ENCODE measurements at places on chromosomes 4 and X.

- DNase-seq, result no peak
These were observed 217.7 kb upstream of the CENPE start for GRCh38 chr4:103415801-103416200.

DNA sequence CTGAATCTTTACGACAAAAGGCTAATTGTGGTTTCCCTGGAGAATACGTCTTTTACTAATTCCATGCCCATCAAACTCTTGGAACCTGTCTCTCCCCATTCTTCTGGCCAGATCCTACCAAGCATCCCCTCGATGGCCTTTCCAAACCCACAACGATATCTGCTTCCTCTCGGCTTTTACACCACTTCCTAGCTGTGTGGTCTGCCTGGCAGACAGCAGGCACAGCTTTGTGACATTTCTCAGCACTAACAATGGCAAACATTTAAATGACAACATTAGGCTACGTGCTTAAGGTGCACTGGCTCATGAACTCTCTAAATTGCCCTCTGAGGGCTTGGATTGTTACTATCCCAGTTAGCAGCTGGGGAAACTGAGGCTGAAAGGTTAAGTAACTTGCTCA lies 141.0 kb downstream of the NSUN7 start:
- no peak for DNase-seq

DNA sequence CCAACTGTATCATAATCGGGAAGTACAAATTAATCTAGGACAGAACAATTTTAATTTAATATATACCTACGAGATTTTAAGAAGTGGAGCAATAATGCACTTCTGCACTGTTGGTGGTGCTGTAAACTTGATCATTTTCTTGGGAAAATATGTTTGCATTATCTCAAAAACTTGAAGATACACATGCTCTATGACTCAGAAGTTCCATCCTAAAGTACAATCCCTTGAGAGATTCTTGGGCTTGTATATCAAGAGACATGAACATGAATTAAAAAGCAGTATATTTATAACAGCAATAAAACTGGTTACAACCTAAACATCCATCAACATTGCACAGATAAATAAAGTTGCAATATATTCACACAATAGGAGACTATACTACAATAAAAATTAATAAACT lies 168.8 kb downstream of the CLCN4 start:
- DNase-seq, result no peak

- DNase-seq, result no peak
These were observed 569.1 kb upstream of the GRID2 start for GRCh38 chr4:91734682-91735081.

DNA sequence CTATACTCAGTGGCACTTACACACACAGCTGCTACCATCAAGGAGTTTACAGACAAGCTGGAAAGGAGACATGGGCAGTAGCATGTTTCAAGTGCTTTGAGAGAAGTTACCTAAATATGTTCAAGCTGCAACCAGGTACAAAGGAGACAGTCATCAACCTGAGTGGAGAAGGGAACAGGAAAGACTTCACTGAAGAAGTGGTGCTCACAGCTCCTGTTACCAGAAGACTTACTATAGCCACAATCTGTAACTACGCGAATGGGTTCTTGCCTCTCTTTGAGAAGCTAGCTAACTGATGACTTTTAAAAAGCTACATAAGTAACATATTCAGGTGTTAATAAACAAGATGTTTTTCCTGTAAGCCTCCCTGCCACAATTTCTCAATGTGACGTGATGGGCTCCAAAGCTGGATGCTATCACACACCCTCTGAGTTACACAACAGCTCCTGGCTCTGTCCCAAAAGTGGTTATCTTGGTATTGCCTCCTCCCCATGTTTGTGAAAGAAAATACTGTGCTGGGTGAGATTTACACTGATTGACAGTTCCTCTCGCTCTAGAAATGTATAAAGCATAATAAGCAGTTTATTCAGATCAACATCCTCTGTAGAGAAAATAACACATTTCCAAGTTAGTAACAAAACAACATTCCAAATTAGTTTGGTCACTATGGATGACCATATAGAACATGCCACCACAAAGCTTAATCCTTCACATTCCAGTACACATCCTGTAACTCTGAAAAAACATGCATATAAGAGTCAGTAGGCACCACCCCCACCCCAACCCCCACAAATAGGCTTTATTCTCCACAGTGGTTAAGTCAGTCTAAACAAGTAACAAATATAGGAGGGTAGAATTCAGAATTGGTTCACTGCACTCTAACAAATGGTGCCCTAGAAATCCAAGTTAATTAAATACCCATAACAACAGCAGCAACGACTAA lies 81.8 kb downstream of the FRYL start:
- no peak for DNase-seq

GRCh38 chr4:147160908-147161513 lies 215.3 kb upstream of the TTC29 start:
- peak; percentile 33 for DNase-seq

DNA sequence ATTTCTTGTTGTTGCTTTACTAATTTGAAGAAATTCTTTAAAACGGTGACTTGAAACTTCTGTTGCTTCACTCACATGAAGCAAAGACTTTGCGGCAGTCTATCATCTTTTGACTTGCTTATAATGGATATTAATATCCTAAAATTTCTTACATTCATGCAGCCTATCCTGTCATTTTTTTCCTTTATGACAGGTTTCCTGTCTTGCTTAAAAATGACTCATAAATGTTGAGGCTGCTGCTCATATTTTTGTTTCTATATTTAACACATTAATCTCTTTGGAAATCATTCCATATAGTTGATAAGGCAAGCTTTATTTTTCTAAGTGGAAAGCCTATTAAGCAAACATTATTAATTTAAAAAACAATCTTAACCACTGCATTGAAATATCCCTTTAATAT lies 176.6 kb upstream of the GALNTL6 start:
- no peak for DNase-seq

DNA sequence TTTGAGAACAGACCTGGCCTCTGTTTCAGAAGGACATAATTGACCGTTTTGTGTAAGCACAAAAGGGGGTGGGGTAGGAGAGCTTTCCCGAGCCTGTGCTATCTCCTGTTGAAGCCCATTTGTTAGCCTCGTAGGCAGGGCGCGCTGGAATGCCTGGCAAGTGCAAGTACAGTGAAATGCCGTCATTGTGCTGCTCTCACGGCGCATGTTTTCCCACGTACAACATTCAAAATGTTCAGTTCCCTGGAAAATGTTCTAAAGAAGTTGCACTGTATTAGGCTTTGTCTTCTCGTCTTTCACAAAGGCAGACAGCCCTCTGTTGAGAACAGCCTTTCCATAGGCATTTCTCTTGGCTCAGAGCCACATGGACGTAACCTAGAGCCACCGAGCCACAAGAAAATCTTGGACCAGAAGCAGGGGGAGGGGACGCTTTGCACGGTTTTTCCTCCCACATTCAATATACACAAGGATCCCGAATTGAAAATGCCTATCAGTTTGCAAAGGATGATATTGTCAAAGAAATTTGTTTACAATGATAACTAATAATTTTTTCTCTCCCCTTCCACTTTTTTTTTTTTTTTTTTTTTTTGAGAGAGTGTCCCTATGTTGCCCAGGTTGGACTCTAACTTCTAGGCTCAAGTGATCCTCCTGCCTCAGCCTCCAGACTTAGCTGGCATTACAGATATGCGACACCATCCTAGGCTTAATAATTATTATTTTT lies 54.6 kb upstream of the RAPGEF2 start:
- peak; percentile 3 for DNase-seq

DNA sequence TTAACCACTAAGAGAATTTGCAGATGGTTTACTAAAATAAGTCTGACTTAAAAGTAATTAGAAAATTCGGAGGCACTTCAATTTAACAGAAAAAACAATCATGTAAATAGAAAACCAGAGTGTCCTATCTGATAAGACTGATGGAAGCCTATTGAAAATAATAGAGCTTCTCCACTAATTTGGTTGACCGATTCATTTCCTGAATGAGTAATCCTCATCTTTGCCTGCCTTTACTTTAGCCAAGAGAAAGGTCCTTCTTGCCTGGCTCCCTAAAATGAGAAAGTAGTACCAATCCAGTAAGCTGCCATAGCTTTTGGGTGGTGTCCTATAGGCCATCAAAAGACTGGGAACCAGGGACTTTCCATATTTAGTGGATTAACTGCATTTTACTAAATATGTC lies 48.4 kb downstream of the KCNIP4 start:
- no peak for DNase-seq

DNA sequence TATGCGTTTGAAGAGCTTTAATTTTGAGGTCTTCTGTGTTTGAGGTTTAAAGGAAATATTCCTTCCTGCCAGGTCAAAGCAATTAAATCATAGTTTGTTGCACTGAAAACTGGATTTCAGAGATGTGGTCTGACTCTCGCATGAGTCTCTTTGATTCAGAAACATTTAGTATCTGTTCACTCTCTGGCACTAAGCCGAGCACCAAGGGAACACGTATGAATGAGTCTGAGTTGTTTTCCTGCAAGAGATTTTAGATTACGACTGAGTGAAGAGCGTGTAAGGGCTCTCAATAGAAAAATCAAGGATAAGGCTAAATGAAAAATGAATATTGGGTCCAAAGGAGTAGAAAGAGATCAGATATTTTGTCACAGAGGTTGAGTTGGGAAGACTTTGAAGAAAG lies 875.4 kb upstream of the PRKX start:
- DNase-seq, result no peak

GRCh38 chr4:120096508-120097297 lies 30.1 kb upstream of the MAD2L1 start:
- no peak for DNase-seq

DNA sequence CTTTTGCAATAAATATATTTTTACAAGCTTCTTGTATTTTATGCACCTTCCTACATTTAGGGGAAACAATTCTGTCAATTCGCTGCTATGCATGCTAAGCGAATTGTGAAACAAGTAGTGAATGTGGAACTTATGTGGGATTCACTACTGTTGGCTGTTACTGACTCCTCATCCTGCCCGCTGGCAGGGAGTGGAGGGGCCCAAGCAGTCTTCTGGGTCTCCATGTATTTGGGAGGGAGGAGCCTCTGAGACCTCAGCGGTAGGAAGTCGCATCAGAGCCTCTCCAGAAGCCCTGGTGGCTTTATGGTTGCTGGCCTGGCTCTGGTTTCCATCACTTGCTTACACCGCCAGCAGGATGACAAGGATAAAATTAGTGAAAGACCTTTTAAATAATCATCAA lies 3.7 kb upstream of the SETD7 start:
- DNase-seq, result no peak

- DNase-seq, result no peak
These were observed 12.9 kb downstream of the TLR10 start for GRCh38 chr4:38769857-38770256.

- no peak for DNase-seq
These were observed 84.4 kb downstream of the APBB2 start for GRCh38 chr4:41129936-41130440.

DNA sequence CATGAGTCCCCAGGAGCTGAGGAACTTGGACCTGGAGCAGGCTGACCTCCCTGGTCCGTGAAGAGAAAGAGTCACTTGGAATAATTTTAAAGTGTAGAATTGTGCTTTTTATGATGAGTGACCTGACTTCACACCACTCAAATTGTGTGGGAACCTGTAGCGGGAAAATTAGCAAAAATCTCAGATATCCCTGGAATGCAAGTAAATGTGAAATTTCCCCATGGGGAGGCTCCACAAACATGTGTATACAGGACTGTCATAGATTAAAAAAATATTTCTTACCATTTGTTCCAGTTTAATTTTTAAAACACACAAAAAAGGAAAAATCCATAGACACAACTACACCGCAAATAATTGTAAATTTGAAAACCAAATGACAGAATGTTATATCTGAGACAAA lies 1079.6 kb upstream of the PABPC4L start:
- no peak for DNase-seq

DNA sequence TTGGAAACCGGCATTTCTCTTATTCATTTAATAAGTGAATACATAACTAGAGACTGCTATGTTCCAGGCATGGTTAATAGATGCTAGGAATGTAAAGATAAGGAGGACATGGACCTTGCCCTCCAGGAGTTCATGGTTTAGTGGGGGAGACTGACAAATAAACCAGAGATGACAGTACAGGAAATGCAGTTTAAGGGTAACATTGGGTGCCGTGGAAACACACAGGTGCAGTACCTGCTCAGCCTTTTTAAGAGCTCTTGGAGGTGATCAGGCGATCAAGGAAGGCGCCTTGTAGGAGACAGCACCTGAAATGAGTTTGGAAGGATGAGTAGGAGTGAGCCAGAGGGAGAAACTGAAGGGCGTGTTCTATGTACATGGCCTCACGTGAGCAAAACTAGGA lies 145.8 kb downstream of the AASDH start:
- DNase-seq, result no peak

DNA sequence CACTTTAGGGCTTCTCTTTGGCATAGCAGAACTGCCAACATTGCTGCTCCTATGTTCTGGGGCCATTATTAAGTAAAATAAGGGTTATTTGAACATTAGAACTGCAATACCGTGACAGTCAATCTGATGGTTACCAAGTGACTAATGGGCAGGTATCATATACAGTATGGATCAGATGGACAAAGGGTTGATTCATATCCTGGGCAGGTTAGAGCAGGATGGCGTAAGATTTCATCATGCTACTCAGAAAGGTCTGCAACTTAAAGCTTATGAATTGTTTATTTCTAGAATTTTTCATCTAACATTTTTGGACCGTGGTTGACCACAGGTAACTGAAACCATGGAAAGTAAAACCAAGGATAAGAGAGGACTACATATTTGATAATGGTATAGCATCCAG lies 40.9 kb downstream of the BRCC3 start:
- DNase-seq, result no peak

- no peak for DNase-seq
These were observed 49.9 kb upstream of the CPEB2 start for GRCh38 chr4:14952352-14952751.

DNA sequence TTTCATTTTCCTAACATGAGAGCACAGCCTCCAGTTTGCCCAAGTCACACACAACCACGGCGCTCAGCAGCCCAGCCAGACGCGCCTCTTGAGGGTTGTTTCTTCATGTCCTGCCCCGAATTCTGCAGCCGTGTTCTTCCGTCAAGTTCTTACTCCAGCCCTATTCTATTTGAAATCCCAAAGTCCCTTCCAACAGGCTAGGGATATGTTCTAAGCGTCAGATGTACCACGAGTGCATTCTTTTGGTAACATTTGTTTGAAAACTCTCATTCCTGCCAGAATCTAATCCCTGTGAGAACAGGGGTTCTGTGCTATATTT lies 23.1 kb downstream of the ACSL1 start:
- no peak for DNase-seq

Data from NCI-H2171 treated with DMSO at 0.1 percent for 48 hours (cell line).